ENCODE measurements at places on chromosomes 2 and 18.

- no peak for DNase-seq
Observed at GRCh38 chr2:37652199-37652640, 19.2 kb downstream of the CDC42EP3 start.

DNA sequence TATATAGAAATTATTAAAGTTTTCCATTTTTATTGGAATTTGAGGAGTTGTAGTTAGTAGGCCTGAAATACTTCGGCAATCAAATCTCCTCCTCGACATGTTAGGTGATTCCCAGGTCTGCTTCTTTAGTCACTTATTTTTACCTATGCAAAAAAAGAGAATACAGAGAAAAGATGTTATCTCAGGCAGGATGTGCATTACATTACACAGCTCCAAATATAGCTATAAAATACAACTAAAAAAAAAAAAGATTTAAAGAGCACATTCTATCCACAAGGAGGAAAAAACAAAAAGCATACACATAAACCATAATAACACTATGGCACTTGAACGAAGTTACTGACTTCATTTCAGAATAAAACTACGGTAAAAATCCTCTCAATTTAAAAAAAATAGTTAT is 8.1 kb downstream of the STK17B start:
- no peak for DNase-seq

GRCh38 chr18:13549880-13550232 is 176.5 kb downstream of the FAM210A start:
- DNase-seq, result no peak

DNA sequence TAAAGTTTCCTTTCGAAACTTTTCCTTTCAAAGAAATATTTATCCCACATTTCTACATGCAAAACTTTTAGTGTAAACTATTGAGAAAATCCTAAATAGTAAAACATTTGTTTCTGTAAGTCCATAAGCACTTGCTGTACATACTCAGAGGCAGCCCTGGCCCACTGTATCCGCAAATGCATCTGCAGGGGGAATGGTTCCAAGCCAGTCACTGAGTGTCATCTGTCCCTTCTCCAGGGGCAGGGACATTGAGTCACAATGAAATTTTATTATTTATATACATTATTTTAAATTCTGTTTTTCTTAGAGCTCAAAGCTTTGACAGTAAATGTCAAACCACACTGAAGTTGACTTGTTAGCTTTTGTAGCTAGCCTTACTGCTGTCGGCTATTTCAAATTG is 367.2 kb downstream of the MTX2 start:
- no peak for DNase-seq

DNA sequence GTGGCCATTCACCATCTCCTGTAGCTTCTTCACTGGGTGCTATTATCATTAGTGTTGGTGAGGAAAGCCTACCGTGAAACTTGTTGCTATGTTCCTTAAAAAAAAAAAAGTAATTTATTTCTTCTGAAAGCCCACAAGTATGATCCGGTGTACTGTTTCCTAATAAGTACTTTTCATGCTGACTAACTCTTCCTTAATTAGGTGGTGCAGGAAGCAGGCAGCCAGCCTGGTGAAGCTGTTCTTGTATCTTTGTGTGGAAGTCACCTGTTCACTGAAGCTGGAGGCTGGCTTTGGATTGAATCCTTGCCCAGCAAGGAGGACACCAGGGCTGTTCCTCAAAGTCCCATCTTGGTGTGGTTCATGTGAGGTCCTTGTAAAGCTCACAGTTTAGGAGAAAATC is 321.7 kb upstream of the THSD7B start:
- DNase-seq, result no peak

- DNase-seq, result no peak
Observed at GRCh38 chr2:232338759-232339106, 39.8 kb upstream of the ALPP start.

DNA sequence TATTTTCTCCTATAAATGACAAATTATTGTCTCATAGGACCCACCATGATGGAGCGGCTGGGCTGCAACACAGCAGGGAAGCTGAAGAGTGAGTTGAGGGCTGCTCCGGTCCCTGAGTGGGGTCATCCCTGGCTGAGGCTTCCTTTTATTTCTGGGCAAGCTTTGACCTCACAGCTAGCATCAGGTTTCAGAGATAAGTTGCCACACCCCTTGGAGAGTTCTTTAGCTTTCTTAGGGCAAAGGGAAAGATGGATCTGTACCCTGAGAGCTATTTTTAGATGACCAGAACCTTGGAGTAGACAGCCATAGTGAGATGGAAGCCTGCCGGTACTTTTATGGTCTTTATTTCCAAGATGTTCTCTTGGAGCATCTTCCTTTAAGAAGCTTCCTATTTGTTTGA is 11.5 kb downstream of the MYL1 start:
- no peak for DNase-seq

GRCh38 chr2:53896864-53897263 is 37.1 kb upstream of the GPR75 start:
- no peak for DNase-seq

- peak; percentile 46 for DNase-seq
Observed at GRCh38 chr2:46657042-46657504, 177.7 kb downstream of the TMEM247 start.

DNA sequence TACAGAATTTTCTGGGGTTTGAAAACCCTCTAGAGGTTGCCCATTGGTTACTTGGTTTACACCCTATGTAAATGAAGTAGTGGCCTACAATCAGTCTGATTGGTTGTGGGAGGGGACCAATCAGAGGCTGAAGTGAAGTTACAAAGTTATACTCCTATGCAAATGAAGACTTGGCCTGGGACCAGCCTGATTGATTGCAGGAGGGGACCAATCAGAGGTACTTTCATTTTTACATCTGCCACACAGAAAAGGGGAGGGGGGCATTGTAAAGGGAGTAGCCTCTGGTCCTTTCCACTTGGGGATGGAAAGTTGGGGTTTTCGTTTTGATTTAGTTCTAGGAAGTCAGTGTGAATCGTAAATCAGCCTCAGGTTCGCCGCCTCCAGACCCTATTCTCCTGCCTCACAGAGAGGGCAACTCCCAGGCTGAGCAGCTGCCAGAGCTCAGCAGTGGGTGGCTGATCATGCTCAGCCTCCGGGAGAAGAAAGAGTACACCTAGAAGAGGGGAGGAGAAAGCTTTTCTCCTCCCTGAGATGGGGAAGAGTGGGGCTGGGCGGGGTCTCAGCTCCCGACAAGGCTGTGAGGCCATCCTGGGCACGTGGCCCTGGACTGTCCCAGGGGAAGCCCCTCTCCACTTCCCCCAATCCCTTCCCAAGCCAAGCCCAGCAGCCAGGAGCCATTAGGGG is 372.5 kb downstream of the GALR1 start:
- no peak for DNase-seq

GRCh38 chr2:150520887-150521664 is 33.6 kb upstream of the RND3 start:
- no peak for DNase-seq

- no peak for DNase-seq
Observed at GRCh38 chr18:23793985-23794867, 105.0 kb downstream of the LAMA3 start.

Measured in left colon (tissue), 2 donors.